Neuronal stem cell (in vitro differentiated cells): ENCODE measurements at places on chromosomes 11 and 22.

GRCh38 chr11:66902486-66903177 lies 45.8 kb downstream of the LRFN4 start:
- DNase-seq = no peak

- DNase-seq = no peak
Observed at GRCh38 chr11:61959114-61959513, 8.3 kb downstream of the FTH1 start.

GRCh38 chr11:132057266-132057665 lies 686.9 kb downstream of the NTM start:
- no peak for DNase-seq

DNA sequence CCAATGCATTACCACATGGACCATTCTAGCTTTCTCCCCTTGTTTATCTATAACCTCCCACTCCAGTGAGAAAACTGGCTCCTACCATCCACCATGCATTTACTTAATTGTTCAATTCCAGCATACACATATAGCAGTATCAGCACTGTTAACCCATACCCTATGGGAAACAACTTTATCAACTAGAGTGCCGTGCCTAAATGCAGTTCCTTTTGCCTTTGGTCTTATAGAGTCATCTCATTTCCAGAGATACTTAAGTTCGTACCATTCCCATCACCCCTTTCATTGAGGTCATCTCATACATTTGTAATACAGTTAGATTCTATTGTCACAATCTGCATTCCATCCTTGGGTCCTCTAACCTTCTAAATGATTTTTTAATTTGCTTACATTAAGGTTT lies 86.9 kb downstream of the PARVA start:
- DNase-seq = no peak

- DNase-seq = no peak
Observed at GRCh38 chr11:12731841-12732336, 57.7 kb downstream of the TEAD1 start.

DNA sequence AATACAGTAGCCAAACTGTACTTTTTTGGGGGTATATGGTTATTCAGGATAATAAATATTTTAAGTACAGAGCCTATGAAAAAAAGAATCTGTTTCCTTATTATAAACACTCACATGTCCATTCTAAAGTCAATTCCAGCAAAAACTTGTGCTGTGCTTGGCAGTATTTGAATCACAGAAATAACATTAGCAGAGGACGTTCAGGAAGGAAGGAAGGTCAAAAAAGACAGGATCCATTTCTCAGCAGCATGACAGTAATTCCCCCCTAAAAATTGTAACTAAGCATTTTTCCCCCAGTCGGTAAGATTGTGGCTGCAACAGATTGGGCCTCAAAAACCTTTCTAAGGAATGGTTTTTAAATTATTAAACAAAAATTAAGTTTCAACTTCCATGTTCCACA lies 124.8 kb downstream of the ATG16L2 start:
- no peak for DNase-seq
